ENCODE measurements at places on chromosomes 3 and 15.

DNA sequence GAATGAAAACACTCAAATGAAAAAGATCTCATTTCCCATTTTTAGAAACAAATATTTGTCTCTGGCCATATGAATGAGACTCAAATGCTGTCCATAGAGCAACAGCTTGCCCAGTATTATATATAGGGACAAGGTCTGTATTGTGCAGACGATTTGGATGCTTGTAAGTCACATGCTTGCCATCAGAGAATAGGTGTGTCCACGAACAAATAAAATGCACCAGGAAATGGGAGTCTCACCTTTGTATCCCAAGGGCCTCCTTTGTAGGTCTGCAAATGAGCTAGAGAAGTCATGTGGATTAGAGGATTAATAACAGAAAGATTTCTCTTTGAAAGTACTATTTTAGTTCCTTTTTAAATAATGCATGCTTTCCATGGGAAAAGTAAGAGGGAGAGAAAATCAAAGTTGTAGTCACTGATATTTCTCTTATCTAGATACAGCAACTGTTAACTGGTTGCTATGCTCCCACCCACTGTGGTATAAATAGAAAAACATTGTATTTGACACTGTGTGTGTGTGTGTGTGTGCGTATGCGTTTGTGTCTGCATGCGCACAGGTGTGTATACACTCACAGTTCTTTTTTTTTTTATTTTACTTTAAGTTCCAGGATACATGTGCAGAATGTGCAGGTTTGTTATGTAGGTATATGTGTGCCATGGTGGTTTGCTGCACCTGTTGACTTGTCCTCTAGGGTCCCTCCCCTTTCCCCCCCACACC, 383.4 kb upstream of the ARRDC4 start:
- no peak for DNase-seq

GRCh38 chr3:155643581-155644165, 101.2 kb downstream of the PLCH1 start:
- no peak for DNase-seq

DNA sequence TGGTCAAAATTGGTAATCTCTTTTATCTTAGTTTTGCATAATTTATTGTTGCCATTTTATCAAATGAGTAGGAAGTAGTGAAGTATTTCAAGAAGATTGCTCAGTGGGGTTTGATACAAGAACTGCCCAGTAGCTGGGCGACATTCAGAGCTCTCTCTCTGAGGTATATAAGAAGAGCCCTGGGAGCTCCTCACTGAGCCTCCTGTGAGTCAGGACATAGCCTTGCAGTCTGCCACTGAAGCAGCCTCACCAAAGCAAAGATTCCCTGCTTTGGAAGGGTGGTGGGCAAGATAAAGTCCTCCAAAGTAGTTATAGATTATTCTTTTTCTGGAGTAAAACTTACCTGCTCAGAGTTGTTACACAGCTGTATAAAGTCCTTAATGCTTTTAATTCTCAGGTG, 26.1 kb downstream of the SKIL start:
- no peak for DNase-seq

GRCh38 chr15:81056304-81056703, 55.6 kb downstream of the TLNRD1 start:
- no peak for DNase-seq

- DNase-seq: no peak
Observed at GRCh38 chr15:67660874-67661606, 118.5 kb downstream of the MAP2K5 start.

GRCh38 chr3:155549087-155549486, 195.8 kb downstream of the PLCH1 start:
- DNase-seq: no peak

GRCh38 chr3:149368201-149368673, 9.2 kb downstream of the TM4SF1 start:
- no peak for DNase-seq

DNA sequence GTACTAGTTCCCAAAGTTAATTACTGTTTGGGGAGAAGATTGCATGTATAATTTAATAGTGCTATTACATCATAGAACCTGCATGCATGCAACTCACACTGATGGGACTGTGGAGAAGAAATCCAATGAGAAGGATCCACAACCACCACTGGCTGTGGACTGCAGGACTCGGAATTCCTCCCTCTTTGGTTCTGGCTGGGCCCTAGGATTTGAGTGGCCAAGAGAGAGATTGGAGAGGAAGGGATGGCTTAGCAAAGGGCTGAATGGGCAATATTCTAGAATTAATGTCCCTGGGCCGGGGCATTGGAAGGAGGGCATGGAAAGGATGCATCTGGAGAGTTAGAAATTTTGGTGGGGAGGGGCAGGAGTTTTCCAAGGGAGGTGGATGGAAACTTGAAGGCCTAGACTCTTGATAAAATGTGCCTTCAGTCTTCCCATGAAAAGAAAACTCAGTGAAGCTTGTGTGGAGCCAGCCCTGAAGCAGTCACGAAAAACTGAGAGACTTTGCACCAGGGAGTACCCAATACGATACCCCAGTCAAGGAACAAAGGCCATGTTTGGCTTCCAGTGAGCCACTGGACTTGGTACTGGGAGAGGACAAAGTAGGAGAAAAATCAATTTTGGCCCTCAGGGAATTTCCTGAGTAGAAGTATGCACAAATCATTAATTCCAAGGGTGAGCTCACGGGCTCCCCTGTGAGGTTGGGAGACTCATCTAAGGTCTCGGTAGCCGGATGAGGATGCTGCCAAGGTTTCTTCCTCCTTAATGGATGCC, 31.4 kb upstream of the TPM1 start:
- DNase-seq: no peak

DNA sequence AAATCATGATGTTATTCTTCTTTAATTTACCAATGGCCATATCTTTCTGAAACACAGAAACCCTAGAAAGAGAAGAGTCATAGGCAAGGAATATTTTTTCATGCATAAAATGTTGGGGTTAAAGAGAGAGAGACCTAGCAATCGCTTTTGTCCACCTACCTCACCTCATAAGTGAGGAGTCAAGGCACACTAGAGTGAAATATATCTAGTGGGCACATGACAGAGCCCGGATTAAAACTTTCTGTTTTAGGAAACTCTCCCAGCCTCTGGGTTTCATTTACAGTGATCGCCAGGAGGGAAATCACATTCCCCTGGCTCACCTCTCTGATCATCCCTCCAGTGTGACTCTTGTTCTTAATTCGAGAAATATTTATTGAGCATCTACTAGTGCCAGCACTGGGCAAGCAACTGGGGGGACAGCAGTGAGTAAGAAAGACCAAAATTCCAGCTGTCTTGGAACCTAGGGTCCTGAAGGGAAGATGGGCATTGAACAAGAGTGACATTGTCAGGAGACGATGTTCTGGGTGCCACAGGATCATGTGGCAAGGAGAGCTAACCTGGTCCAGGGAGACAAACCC, 1.3 kb downstream of the CAPN3 start:
- DNase-seq: no peak

DNA sequence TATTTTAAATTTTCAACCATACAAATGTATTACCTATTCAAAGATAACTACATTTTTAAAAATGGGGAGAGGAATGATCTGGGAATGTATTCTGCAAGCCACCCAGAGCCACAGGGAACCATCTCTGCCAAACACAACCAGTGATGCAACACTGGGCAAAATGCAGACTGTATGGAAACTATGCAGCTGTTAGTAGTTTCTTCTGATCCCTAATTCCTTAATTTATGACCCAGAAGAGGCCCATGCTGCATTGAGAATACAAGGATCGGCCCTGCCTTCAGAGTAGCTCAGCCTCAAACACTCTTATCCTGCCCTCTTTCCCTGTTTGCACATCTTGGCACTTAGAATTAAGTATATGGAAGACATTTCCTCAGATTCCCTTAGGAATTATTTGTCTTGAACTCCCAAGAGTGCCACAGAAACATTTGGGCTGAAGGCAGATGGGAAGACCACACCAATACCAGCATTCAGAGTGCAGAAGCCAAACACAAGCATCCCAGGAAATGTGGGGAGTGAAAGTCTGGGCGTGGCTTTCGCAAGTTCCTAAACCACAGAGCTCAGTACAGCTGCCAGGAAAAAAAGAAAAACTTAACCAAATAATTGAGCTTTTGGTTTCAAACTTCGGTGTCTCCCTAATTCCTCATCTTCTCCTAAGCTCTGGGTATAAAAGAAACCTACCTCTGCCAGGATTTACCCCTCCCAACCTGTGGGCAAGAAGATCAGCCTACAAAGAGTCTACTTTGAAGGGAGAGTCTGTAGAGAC, 5.3 kb downstream of the SNUPN start:
- DNase-seq: no peak

DNA sequence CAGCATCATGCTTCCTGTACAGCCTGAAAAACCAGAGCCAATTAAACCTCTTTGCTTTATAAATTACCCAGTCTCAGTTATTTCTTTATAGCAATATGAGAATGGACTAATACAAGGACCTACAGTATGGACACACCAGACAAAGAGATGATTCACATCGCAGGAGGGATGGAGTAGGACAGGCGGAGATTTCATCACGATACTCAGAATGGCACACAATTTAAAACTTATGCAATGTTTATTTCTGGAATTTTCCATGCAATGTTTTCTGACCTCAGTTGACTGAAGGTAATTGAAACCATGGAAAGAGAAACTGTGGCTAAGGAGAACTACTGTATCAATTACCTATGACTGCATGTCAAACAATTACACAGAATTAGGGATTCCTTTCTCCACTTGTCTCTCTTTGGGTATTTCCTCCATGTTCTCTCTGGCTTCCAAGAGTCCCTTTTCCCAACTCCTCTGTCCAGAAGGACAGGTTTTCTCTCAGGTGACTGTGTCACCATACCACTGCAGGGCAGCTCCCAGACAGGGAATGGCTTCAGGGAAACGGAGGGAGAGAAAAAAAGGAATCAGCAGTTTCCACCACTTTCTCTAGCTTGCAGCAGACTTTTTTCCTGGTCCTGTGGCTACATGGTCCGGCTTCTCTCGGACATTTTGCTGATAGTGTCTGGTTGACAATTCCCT, 3.0 kb upstream of the ANO10 start:
- no peak for DNase-seq

- DNase-seq: no peak
Observed at GRCh38 chr15:96896766-96897165, 566.3 kb downstream of the NR2F2 start.

- DNase-seq: no peak
Observed at GRCh38 chr3:32699429-32699828, 14.4 kb downstream of the CNOT10 start.

GRCh38 chr3:53169045-53169831, 8.2 kb downstream of the PRKCD start:
- DNase-seq: no peak

GRCh38 chr3:71061581-71061980, 521.9 kb downstream of the FOXP1 start:
- no peak for DNase-seq

DNA sequence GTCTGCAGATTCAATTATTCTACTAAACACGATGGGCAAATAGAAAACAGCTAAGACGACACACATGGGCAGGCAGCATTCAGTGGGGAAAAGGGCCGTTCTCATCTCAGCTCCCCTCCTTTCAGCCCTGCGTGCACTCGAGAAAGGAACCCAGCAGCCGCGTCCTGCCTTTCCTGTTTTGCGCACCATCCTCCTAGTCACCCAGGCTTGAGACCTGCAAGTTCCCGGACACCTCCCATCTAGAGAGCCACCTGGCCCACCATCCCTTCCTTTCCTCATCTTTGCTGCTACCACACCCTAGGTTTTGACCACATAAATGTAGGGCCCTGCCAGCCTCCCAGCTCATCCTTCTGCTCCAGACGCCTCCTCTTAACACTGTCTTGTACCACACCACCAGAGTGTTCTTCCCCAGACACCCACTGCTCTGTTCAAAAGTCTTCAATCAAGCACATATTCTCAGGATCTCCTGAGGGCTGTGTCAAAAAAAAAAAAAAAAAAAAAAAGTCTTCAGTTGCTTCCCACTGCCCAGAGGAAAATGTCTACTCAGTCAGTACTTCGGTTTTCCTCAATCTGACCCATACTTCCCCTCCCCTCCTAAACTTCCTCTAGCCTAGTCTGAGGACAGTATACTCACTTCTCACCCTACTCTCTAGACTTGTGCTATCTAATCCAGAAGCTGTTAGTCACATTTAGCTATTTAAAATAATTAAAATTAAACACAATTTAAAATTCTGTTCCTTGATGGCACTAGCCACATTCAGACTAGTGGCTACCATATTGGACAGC, 182.0 kb downstream of the STT3B start:
- DNase-seq: no peak

- DNase-seq: no peak
Observed at GRCh38 chr3:195246581-195246995, 24.4 kb downstream of the XXYLT1 start.

DNA sequence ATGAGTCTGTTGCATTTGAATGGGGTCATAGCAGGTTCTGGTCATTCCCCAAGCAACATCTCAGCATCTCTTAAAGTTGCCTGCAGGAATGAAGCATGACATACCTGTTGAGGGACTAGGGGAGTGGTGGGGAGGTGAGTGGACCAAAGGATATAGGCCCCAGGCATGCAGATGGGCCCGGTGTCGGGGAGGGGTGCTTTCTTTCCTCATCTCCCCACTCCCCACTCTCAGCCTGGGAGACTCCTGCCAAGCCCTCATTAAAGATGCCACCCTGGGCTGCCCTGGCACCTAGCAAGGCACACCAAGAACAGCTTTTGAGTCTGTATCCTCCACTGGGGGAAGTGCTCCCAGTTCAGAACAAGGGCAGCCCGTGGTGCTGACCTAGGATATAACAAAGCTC, 54.2 kb downstream of the GRIP2 start:
- DNase-seq: peak; percentile 0

DNA sequence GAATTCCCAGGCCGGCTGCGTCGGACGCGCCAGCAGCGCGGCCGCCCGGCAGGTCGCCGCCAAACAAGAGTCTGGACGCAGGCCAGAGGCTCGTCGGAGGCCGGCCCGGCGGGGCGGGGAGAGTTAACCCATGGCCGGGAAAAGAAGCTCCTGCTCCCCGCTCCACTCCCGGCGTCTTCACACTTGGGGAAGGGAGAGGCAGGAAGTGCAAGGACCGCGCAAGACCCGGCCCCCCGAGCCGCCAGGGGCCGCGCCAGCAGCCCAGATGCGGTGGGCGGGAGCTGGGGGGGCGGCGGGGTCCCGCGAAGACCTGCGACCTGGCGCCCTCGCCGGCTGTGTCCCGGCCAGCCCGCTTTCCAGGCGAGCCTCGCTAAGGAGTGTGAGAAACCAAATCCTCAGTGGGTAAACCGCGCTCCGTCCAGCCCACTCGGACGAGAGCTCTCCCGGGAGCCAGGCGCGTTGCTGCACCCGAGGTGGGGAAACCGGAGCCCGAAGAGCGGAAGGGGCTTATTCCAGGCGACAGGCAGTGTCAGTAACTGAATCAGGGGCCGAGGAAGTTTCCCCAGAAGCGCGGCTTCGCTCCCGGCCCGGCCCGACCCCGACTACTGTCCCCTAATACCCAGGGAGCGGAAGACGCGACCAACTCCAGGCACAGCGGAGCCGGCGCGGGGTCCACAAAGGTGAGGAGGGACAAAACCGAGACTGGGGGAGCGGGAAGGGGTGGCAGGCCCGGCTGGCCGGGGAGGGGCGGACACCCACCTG, 721 bp downstream of the ADAMTS7 start:
- peak; percentile 16 for DNase-seq

GRCh38 chr3:147311716-147312115, 94.6 kb downstream of the ZIC4 start:
- no peak for DNase-seq

DNA sequence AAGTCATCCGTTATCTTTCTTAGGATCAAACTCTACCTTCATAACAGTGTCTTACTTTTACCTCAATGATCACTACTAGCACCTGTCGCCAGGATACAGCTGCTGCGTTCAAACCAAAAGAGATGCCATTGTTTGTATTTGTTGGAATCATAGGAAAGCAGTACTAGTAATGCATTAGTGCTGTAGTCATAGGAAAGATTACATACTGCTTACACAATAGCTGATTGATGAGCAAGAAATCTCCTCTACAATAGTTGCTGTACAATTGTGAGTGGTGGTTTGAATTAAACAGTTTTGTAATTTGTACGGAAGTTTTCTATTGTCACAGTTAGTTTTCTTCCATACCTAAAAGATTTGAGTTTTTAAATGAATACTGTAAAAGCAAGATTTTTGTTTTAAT, 21.4 kb downstream of the ACAP2 start:
- DNase-seq: no peak
